ENCODE measurements at places on chromosomes 16 and 17. TPM values are rescaled to one million over a fixed set of nuclear protein-coding genes. Genes with fewer than 3 reads are reported as not detected.

GPR179 gene
- total RNA-seq, result 0.03 TPM

MEIOB gene
- total RNA-seq, result 0.34 TPM

RHBDF2 gene
- total RNA-seq, result 37.0 TPM

CMTM2 gene
- total RNA-seq, result not detected

ALG1 gene
- 59.1 TPM for total RNA-seq

NEK8 gene
- total RNA-seq, result 7.6 TPM

ZNF469 gene
- 1.3 TPM for total RNA-seq

ICAM2 gene
- 77.1 TPM for total RNA-seq

CFAP52 gene
- not detected for total RNA-seq

Data from activated T-cell treated with anti-CD3 and anti-CD28 coated beads, Interleukin-2, amount 50 U/mL, for 4 hours (primary cell).